ENCODE measurements at places on chromosomes 6 and 20.

GRCh38 chr20:4170621-4171537 is 155.5 kb upstream of the RNF24 start:
- DNase-seq, result no peak

- no peak for DNase-seq
These were observed 591.6 kb downstream of the PKHD1 start for GRCh38 chr6:51495610-51496396.

- DNase-seq, result no peak
These were observed 216.8 kb downstream of the HACE1 start for GRCh38 chr6:104642871-104643270.

GRCh38 chr6:144758602-144759001 is 473.5 kb downstream of the UTRN start:
- DNase-seq, result no peak

GRCh38 chr6:24845578-24845977 is 46.9 kb upstream of the ARMH2 start:
- no peak for DNase-seq

DNA sequence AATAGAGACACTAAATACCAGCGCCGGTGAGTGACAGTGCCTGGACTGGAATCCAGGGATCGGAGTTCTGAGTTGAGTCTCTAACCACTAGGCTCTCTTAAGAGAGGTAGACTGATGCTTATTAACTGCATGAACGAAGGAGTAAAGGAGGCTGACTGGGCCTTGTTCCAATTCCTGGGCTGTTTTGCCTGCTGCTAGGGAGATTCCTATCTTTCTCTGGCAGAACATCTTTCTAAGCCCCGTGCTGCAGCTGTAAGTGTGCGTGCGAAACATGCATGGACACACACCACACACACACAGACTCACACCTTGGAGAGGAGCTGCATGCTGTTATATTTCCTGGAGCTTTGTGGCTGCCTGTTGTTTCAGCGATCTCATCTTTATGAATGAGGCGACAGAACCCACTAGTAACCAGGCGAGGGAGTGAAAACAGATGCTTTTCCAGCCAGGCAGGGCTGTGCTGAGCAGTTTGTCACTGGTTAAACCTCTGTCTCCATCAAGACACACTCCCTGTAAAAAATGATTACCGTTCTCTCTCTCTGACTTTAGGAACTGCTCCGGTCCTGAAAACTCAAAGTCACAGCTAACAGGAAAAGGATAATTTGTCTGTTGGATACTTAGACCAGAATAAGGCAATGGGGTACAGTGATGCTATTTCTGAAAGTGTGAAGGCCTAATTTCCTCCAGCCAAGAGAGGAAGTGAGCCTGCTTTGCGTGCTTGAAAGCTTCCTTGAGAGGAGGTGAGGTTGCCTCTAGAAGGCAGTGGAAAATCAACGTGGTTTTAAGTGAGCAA is 157.4 kb upstream of the ZNF217 start:
- DNase-seq, result no peak

DNA sequence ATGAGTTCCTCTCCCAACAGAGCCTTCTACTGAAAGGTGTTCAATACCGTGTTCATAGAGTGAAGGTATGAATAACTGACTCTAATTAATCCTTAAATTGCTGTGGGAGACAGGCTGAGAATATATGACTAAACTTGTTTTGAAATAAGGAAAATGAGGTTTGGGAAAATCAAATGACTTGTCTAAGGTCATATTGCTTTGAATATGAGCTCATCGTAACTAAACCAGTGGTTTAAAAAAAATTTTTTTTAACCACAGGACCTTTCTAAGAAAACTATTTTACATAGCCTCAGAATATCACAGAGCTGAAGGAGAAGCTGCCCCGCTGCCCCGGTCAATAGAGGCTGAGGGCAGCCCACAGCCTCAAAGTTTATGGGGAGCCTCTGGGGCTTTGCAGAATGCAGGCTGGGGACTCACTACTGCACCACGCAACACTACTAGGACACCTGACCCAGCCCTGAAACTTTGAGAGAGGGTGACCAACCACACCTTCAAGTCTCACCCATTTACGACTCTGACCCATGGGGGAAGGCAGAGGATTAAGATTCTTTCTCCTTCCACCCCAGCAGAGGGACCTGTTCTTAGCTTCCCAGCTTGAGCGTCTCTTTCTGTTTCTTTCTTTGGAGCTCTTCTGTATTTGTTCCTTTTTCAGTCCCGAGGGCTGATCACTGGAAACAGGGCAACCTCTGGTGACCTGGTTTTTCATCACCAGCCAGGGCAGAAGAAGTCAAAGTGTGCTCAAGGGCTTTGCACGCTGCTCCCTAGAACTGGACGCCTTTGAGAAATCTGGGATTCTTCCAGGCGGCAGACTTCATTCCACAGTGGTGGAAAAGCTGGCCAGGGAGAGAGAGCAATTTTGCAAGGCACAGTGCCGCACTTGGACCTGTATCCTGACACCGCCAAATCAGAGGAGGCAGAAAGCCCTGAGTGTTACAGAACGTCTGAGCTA is 220.2 kb downstream of the ATXN1 start:
- no peak for DNase-seq

DNA sequence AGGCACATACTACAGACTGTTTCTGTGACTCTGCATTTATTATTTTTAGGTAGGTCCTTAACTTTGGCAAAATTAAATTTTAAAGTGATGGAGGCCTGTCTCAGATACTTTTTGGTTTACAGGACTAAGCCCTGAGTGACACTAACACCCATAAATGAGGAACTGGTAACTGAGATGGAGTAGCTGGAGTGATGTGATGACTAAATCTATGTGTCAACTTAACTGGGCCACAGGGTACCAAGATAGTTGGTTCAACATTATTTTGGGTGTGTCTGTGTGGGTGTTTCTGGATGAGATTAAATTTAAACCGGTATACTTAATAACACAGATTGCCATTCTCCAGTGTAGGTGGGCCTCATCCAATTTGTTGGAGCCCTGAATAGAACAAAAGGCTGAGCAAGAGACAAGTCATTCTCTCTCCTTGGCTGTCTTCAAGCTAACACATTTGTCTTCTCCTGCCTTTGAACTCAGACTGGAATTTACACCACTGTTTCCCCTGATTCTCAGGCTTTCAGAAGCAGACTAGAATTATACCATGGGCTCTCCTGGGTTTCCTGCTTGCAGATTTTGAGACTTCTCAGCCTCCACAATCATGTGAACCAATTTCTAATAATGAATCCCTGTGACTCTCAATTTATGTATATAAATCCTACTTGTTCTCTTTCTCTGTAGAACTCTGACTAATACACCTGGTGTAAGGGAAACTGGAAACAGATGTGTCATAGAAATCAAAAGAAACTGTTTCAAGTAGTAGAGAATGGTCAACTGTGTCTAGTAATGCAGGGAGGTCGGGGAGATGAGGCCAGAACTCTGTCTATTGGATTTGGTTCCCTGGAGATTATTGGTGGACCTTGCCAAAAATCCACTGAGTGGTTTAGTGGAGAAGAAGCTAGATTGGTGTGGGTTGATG is 579.2 kb downstream of the EPM2A start:
- DNase-seq, result no peak

DNA sequence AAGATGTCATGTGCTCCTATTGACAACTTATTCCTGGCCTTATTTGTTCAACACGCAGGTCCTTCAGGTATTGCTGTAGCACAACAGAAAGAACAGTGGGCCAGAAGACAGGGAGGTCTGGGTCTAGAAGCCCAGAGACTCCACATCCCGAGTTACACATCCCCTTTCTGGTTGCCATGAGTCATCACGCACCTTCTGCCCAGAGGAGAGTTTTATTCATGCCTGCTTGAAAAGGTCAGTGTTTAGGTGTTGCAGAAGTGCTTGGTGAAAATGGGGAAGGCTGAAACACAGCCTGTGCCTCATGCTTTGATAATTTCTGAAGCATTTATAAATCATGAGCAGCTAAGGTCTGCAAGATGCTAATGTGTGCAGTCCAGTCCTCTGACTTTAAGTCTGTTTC is 256.4 kb downstream of the GMPR start:
- no peak for DNase-seq

- no peak for DNase-seq
These were observed 299.3 kb upstream of the ECI2 start for GRCh38 chr6:4434655-4435054.

GRCh38 chr20:19361790-19362189 is 149.3 kb downstream of the SLC24A3 start:
- DNase-seq, result no peak

DNA sequence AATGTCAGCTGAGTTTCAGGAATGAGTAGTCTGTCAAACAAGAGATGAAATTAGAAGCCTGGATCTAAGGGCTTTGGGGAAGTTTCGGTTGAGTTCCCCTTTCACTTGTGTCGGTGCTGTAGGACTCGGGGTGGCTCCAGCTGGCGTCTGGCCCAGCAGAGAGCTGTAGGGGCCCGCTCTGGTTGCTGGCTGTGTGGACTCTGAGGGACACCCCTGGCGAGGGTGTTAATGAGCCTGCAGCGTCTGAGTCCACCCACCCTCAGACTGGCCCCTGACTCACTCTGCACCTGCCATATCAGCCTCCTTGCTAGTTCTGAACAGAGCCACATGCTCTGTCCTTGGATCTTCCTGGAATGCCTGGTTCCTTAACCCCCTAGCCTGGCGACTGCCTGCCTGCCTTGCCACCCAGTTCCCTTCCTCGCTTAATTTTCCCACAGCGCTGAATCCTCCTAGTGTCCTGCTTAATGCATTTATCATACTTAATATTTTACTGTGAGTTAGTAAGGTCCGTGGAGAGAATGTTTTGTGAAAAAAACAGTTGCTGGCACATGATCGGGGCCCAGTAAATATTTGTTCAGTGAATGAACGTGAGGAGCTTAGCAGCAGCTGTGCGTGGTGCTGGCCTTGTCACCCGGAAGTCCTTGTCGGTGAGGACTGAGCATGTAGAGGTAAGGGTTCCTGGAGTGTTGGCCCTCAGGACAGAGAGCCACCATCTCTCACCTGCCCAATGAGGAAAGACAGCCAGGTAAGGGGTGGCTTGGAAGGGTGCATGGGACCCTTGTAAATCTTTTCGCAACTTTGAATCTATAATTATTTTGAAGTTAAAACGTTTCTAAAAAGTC is 1.6 kb downstream of the DNAJC5 start:
- DNase-seq, result no peak

- DNase-seq, result no peak
These were observed 30.0 kb upstream of the PHACTR2 start for GRCh38 chr6:143647732-143648131.

DNA sequence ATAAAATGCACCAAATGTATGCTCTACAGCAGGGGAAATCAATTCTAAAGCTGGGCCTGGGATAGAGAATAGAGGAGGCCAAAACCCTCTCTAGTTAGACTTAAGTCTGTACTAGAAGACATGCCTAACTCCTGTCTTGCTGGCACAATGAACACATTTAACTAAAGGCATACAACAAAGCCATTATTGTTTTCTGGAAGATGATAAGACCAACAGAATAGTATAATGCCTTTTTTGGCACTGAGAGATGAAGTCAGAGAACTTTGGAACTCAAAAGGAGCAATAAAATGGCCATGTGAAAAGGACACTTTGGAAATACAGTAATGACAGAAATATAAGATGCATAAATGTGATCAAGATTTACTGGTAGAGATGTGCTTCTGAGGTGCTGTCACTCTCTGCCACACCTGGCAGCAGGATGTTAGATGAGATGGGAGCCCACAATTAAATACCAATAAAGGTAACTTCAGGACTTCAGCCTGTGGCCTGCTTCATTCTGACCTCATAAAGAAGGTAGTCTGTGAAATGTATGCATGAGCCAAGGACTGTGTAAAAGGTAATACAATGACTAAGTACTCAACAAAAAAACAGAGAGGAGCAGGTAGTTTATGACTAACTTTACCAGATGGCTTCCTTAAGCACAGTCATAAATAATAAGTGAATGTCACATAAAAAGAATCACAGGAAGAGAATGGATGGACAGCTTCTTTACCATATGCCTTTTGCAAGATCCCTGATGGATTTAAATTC is 333.4 kb downstream of the BCKDHB start:
- DNase-seq, result no peak

GRCh38 chr20:13147971-13148370 is 73.1 kb upstream of the ISM1 start:
- DNase-seq, result no peak

- DNase-seq, result no peak
These were observed 60.5 kb downstream of the CYB5R4 start for GRCh38 chr6:83920017-83920416.

DNA sequence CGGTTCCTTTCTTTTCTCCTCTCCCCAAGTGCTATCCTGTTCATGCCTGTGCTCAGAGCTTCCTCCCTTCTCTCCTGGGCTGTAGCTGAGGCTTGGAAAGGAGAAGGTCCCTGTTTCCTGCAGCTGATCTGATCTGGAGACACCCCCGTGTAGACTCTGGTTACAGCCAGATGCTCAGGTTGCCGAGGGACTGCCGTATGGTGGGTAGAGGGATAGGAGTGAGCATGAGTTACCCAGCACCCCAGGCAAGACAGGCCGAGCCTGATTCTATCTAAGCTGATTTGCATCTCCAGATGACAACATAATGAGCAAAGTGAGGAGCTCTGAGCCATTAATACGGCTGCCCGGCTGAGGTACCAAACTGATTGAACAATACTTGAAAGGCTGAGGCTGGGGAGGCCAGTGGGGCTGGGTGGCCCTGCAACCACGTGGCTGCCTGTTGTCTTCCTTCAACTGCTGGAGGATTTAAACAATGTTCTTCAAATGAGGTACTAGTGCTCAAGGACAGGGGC is 91.8 kb downstream of the ASXL1 start:
- DNase-seq, result no peak

GRCh38 chr6:19663479-19663878 is 173.7 kb upstream of the ID4 start:
- DNase-seq, result no peak

GRCh38 chr20:50189681-50190250 is 864 bp upstream of the CEBPB start:
- DNase-seq, result no peak

DNA sequence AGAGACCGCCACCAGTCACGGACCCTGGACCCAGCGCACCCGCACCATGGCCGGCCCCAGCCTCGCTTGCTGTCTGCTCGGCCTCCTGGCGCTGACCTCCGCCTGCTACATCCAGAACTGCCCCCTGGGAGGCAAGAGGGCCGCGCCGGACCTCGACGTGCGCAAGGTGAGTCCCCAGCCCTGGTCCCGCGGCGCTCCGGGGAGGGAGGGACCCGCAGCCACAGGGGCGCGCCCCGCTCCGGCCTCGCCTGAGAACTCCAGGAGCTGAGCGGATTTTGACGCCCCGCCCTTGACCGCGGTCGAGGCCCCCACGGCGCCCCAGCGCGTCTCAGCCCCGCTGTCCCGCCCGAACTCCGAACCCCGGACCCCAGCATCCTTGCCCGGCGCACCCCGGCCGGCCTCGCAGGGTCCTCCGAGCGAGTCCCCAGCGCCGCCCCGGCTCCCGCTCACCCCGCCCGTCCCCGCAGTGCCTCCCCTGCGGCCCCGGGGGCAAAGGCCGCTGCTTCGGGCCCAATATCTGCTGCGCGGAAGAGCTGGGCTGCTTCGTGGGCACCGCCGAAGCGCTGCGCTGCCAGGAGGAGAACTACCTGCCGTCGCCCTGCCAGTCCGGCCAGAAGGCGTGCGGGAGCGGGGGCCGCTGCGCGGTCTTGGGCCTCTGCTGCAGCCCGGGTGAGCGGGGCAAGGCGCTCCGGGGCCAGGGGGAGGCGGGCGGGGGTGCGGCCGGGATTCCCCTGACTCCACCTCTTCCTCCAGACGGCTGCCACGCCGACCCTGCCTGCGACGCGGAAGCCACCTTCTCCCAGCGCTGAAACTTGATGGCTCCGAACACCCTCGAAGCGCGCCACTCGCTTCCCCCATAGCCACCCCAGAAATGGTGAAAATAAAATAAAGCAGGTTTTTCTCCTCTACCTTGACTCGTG is at the start of gene OXT:
TSS of gene OXT (plus strand) at position 11 of the 920 bp plus-strand sequence. CDS start at position 47, 36 bp downstream.
- DNase-seq, result no peak

GRCh38 chr20:12914804-12915203 is 94.0 kb upstream of the SPTLC3 start:
- DNase-seq, result no peak

GRCh38 chr20:1415667-1416468 is 23.0 kb upstream of the FKBP1A start:
- peak; percentile 76 for DNase-seq
